Activated CD4-positive, CD25-positive, alpha-beta regulatory T cell treated with anti-CD3 and anti-CD28 coated beads, Interleukin-2, amount 50 U/mL, for 16 hours (primary cell): ENCODE measurements at places on chromosomes 6 and 20.

- no peak for DNase-seq
Observed at GRCh38 chr6:51352506-51353029, 533.9 kb downstream of the TFAP2B start.

DNA sequence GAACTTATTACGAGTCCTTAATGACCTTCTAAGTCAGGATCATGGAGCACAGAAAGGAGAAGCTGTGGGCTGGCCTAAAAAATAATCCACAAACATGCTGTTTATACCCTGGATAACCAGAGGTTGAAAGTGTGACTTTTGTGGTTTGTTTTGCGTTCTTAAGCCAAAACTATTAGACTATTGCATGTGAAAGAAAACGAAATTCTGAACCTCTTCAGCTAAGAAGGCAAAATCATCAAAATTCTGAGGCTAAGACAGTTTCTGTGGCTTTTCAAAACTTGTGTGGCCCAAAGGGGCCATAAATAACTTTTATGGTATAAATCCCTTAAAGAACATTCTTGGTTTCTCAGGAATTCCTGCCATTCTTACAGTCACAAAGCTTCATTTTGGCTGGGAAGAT, 251.0 kb downstream of the UST start:
- no peak for DNase-seq

- no peak for DNase-seq
Observed at GRCh38 chr20:55086421-55086820, 611.0 kb downstream of the DOK5 start.

- DNase-seq, result no peak
Observed at GRCh38 chr6:165843121-165843520, 180.1 kb upstream of the PDE10A start.

- peak; percentile 28 for DNase-seq
Observed at GRCh38 chr20:52972190-52972937, at the start of gene TSHZ2. Gene TSHZ2, plus strand, starts transcription at chr20:52972358. Its CDS starts 936 bp downstream, at chr20:52973294.

- no peak for DNase-seq
Observed at GRCh38 chr6:33882154-33882553, 78.4 kb upstream of the MLN start.

DNA sequence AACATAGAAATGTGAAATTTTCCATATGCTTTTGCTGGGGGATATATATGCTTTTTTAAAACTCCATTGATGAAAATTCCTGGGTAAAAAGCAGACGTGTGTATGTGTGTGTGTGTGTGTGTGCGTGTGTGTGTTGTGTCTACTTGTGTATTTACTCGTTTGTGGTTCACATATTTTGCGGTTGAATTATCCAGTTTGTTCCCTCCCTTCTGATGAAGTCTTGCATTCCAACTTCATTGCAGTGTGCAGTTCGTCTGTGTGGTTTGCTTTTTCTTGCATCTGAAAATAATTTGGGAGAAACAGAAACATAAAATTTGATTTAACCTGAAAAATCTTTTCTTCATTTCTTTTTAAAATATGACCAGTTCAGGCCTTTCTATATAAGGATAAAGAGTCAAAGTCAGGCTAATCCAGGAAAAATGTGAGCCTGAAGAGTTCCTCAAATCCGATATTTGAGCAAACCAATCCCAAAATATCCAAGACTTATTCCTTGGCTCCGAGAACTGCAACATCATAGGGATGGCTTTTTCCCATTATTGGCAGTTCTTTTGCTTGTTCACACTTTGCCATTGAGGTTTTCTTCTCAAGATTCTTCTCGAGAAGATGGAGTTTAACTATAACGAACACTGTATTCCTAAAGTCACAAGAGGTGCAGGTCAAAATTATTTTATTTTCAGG, 202.2 kb upstream of the CCN2 start:
- DNase-seq, result no peak

DNA sequence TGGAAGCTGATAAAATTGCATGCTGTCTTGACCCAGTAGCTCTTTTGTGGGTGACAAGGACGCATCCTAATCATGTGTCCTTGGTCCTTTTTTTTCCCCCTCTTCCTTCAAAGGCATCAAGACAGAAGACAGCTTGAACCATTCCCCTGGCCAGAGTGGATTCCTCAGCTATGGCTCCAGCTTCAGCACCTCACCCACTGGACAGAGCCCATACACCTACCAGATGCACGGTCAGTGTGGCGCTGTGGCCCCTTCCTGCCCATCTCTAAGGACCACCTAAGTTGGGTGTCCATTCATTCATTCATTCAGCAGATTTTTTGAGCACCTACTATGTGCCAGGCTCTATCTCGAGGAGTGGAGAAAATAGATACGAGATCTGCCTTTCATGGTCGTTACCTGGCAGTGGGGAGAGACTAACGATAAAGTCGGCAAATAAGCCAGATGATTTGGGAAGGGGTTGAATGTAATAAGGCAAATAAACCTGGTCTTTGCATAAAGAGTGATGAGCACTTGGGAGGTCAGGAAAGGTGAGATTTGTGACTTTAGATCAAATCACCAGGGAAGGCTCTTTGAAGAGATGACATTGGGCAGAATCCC, 121.5 kb downstream of the EYA2 start:
- DNase-seq, result no peak

- peak; percentile 70 for DNase-seq
Observed at GRCh38 chr20:32972181-32973076, 31.8 kb downstream of the SUN5 start.
